Omental fat pad (tissue), 4 donors: ENCODE measurements at places on chromosomes 2 and 18.

DNA sequence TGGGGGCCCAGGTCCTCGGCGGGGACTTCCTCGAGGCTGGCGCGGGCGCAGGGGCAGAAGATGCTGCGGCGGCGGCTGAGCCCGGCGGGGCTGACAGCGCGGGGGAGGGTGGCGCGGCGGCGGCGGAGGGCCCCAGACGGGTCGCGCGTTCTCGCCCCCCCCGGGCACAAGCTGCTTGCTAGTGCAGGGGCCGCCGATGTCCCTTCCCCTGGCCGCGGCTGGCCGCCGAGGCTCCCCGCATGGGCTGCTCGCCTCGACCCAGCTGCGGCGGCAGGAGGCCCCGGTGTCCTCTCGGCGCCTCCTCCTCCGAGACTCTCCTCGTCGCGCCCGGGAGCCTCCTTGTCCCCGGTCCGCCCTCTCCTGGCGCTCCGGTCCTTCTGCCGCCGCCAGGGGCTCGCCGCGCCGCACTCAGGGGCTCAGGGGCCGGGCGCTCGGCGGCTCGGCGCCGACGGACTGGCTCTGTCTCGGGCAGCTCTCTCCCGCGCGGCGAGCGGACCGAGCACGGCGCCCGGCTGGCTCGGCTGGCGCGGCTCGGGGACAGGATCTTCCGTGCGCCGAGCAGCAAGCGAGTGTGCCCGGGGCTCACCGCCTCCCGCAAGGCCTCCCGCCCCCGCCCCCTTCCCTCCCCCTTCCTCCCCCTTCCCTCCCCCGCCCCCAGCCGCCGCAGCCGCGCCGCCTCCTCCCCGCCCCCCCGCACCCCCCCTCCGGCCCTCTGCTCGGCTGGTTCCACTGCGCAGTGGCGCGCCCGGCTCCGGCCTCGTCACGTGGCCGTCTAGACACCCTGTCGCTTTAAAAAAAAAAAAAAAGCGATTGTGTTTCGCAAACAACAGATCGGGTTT, 902 bp upstream of the SMAD7 start:
- no peak for DNase-seq

DNA sequence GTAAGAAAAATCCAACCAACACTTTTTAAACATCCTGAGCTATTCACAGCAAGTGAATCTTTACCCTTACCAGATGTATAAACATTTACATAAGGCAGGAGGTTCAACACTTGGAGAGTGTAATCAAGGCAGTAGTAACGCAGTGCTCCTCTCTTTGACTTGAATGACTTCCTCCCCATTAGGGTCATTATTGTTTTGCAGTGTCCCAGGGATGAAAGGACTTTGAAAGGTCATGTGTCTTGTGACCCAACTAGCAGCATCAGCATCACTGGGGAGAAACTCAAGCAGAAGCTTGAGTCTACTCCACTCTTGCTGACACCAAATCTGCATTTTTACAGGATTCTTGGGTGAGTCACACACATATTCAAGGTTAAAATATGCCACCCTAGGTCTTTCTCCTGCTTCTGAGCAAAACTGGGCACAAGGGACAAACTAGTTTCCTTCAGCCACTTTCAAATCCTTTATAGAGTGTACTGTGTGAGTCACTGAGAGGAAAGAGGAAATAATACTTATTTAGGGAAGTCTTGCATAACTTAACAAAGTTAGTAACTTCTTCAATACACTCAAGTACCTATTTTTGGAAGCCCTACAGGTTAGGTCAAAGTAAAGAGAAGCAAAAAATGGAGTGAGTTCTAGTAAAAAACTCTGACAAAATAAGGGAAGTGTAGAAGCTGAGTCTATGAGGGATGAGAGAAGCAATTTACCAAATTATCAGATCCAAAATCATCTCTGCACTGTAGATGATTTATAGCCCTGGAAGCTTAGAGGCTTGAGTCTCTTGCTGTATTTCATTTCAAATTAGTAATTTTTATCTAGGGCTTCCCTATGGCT, 51.0 kb upstream of the EML4 start:
- DNase-seq, result no peak

GRCh38 chr2:151336863-151337371, 20.5 kb upstream of the TNFAIP6 start:
- DNase-seq, result no peak

- no peak for DNase-seq
These were observed 37.4 kb upstream of the NOL4 start for GRCh38 chr18:34261865-34262780.

- DNase-seq, result no peak
These were observed 3.3 kb downstream of the ITGA6 start for GRCh38 chr2:172430678-172431077.

GRCh38 chr18:79625195-79625923, 54.2 kb upstream of the CTDP1 start:
- DNase-seq, result no peak

DNA sequence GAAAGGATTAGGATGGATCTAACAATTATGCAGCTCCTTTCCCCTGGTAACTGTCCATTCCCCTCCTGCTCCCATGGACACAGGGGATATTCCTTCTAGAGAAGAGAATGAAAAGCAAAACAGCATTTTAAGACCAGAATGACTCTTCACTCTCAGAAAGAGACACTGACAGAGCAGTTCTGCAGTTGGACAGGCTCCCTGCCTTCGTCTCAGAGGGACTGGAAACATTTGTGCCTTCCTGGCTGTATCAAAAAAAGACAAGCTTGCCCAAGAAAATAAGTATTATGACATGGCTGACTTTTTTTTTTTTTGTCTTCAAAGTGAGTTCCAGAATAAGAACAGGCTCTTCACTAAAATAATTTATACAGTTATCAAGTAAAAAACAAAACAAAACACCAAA, 9.5 kb downstream of the PID1 start:
- no peak for DNase-seq

DNA sequence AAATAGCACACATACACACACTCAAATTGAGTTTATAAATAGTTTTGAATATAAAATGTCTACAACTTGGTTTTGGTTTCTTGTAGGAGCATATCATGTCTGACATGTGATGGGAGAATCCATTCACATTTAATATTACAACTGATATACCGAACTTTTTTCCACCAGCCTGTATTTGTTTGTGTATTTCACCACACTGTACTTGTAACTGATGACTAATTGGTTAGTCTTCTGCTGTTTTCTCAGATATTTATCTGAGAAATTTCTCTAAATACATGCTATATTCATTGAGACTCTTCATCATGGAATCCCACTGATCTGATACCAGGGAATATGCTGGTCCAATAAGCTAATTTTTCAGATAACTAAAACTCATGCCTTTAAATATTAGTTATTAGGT, 56.3 kb upstream of the UBXN4 start:
- no peak for DNase-seq

- peak; percentile 91 for DNase-seq
These were observed at the start of gene SLC19A3 for GRCh38 chr2:227717687-227718567. Gene SLC19A3, minus strand, starts transcription at chr2:227718028. Its CDS starts 15,710 bp downstream, at chr2:227702318.

DNA sequence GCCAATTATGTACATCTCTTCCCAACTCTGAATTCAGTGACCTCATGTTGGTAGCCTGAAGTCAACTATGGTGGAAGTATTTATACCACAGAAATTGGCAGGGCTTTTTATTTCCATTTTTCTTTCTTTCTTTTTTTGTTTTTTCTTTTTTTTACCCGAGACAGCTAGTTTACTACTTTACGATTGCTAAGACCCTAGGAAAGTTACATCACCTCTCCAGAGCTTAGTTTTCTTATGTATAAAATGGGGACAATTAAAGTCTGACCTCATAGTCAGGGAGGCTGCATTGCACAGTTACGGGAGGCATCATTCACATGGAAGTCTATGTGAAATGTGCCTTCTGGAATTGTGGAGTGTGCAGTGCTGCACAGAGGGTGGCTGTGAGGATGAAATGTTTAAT, 194.3 kb downstream of the MTX2 start:
- DNase-seq, result no peak

- no peak for DNase-seq
These were observed 41.0 kb upstream of the ACTR3 start for GRCh38 chr2:113848758-113849415.
